ENCODE measurements at places on chromosomes 11 and 22. TPM values are rescaled to one million over a fixed set of nuclear protein-coding genes. Genes with fewer than 3 reads are reported as not detected.

DNA sequence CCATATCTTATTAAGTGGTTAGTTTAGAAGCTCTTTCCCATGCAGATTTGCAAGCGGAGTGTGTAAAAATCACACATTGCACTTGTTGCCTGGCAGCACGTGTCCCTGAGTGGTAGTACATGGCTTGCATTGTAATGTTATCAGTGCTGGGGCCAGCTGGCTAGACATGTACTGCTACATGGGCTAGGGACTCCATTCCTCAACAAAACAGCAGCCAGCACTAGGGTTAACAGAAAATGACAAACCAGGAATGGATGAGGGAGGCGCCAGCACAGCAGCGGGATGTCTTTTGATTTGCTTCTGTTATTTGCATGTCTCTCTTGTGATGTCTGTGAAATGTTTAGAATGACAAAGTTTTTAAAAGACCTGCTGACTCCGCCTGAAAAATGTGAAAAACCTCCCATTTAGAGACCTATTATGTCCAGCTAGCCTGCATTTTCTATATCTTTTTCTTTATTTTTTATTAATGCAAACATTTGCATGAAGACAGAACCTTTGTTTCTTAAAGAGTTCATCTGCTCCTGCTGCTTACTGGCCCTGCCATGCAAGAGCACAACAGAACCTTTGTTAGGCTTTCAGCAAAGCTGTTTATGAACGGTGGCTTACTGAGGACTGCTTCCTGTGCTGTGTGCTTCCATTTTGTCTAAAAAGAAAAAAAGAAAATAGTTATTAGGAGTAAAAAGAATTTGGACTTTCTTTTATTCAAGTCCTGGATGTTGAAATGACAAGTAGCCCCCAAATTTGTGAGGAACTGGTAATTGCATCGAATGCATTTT is 40.7 kb downstream of the CSTPP1 start:
- DNase-seq, result no peak

Gene DCHS1
- 36.3 TPM for total RNA-seq

Gene OR8D4
- total RNA-seq, result 0.04 TPM

Gene SCGB1D2
- total RNA-seq, result not detected

DNA sequence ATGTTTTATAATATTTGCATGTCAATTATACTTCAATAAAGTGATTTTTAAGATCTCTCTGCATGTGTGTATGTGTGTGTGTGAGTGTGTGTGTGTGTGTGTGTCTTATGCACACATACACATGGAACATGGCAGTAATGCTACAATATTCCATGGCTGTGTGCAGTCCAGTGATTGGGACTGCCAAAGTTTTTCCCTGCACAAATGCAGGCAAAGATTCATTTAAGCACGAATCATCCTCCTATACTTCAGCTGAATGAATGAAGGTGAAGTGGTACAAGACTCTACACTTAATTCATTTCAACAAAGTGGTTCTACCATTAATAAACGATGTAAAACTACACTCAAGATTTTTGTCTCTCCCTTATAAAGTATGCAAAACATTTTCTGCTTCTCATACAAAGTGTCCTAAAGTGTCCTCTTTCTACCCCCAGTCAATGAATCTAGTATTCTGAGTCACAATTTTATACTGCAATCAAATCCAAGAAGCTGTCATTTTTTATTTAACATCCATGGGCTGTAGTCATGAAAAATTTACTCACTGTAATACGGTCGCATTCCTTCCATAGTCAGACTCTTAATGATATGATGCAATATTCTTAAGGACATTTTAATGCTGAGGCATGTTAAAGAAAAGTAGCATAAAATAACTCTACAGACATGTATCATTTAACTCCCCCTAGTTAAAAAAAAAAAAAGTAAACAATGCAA is 132.4 kb downstream of the TTC28 start:
- peak; percentile 22 for DNase-seq

GRCh38 chr22:38177926-38178604 is 3.6 kb downstream of the PLA2G6 start:
- no peak for DNase-seq

GRCh38 chr11:13343067-13343466 is 65.5 kb downstream of the BMAL1 start:
- no peak for DNase-seq
